Fibroblast of villous mesenchyme (primary cell): ENCODE measurements at places on chromosomes 4 and X. TPM values are rescaled to one million over a fixed set of nuclear protein-coding genes. Genes with fewer than 3 reads are reported as not detected.

The PPP1R2C gene
- total RNA-seq = not detected in 2 replicates

- DNase-seq = no peak
Observed at GRCh38 chr4:92252846-92253245, 50.9 kb upstream of the GRID2 start.

DNA sequence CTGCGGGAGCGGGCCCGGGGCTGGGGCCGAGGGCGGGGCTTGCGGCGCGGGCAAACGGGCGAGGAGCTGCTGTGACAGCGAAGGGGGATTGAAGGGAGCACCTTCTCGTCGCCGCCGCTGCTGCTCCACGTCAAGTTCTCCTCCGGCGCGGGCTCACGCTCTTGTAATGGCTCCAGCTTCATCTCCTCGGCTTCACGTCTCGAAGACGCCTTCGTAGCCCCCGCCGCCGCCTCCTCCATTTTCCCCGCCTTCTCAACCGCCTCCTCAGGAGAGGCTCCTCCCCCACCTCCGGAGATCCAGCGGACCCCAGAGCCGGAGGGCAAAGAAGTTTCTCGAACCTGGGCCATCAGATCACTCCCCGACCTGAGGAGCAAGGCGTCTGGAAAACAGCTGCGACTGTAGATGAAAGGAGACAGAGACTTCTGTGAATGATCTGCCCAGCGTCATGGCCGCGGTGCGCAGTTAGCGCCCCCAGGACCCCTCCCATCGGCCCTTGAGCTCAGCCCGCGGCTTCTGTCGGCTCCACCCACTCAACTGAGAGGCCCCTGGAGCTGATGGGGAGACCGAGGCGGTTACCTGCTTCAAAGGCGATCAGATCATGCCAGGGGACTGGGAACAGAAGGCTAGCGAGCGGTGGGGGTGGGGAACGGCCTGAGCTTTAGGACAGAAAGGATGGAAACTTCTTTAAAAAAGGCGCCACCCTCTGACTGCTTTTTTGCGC, 895 bp downstream of the USP51 start:
- peak; percentile 39 for DNase-seq

- no peak for DNase-seq
Observed at GRCh38 chr4:76539979-76540378, 105.0 kb downstream of the SHROOM3 start.
